ENCODE measurements at places on chromosomes 12 and 14.

GRCh38 chr12:51205350-51205749 is 12.5 kb downstream of the POU6F1 start:
- DNase-seq, result no peak

- DNase-seq, result peak; percentile 67
Observed at GRCh38 chr14:89507926-89508460, 91.0 kb upstream of the FOXN3 start.

- no peak for DNase-seq
Observed at GRCh38 chr14:96586921-96587822, 85.0 kb downstream of the PAPOLA start.

GRCh38 chr12:47982311-47982710 is 18.9 kb downstream of the TMEM106C start:
- DNase-seq, result no peak

DNA sequence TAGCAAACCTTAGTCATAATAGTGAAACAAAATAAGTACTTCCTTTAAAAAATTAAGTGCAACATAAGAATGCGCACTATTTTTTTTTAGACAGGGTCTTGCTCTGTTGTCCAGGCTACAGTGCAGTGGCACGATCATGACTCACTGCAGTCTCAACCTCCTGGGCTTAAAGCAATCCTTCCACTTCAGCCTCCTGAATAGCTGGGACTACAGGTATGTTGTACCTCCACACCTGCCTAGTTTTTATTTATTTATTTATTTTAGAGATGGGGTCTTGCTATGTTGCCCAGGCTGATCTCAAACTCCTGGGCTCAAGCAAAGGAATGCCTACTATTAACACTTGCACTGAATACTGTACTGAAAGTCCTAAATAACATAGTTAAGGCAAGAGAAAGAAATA is 93.8 kb downstream of the NUMB start:
- no peak for DNase-seq

DNA sequence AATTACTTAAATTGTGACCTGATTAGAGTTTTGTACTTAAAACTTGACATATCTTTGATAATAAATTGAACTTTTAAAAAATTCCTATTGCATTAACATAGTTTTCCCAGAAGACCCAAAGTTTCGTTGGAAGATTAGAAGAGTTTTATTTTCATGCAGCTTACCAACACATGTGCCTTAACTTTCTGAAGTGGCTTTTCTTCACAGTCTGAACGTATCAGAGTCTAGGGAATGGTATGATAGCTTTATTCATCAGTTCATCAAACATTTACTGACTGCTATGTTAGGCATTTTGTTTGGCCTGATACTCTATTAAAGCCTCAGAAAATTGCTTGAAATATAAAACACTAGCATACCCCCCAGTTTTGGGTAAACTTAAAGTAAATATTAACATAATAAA is 65.2 kb downstream of the MARK3 start:
- DNase-seq, result no peak

GRCh38 chr14:71361336-71361735 is 454.1 kb downstream of the PCNX1 start:
- DNase-seq, result peak; percentile 34

GRCh38 chr12:34126805-34127204 is 104.5 kb downstream of the ALG10 start:
- DNase-seq, result no peak

GRCh38 chr14:37565550-37565949 is 29.5 kb downstream of the FOXA1 start:
- no peak for DNase-seq

DNA sequence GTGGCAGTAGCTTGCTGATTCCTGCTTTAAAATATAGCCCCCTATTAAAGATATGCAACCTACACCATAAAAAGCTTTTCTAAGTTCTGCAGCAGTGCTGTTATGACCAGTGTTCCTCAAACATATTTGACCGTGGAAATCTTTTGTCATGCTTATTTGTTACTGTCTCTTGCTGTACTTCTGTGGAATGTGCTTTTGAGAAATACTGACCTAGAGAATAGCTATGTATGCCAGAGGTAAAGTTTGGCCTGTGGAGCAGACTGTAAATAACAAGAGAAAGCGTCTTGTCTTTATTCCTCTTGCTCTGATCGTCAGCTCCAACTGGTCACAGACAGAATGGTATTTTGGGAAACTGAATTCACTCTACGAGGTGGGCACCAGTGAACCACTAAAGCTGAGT is 239.0 kb downstream of the FBXL14 start:
- DNase-seq, result no peak

- DNase-seq, result no peak
Observed at GRCh38 chr12:132384916-132385774, 55.8 kb upstream of the GALNT9 start.

DNA sequence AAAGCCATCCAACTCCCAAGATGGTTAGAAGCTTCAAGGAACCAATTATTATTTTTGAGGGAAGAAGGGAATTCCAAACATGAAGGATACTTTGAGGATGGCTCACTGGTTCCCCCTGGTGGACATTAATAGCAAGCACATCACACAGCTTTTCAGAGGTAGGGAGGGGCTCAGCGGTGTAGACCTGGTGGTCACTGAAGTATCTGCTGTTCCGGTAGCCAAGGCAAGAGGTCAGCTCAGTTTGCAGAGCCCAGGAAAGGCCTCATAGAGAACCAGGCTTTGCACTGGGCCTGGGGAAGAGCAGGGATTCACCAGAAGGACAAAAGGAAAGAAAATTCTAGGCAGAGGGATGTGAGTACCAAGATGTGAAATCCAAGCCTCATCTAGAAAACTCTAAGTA is 118.7 kb downstream of the KSR2 start:
- DNase-seq, result peak; percentile 77

GRCh38 chr12:128818065-128819022 is 5.4 kb downstream of the SLC15A4 start:
- DNase-seq, result no peak

GRCh38 chr14:86179980-86180379 is 650.0 kb downstream of the FLRT2 start:
- no peak for DNase-seq

- no peak for DNase-seq
Observed at GRCh38 chr14:80575763-80576162, 364.5 kb upstream of the DIO2 start.

DNA sequence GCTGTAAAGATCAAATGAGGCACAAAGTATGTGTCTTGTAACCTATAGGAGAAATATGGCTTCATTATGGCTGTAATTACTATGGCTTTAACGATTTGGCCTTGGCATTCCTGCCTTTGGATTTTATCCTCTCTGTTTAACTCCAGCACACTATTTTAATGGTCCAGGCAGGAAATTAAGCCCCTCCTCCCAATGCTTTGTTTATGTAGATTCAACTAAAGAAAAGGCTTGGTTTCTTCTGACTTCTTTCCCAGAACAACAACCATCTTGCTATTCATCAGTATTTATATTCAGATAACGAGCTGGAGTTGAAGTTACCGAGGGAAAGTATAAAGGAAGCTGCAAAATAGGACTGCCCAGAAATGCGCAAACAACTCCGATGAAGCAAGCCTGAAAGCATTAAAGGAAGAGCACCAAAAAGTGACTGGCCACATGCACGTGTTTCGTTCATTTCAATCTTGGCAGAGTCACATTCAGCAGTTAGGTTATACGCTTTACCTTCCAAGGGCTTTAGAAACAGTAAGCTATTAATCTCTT is 104.6 kb downstream of the NELL2 start:
- no peak for DNase-seq

- no peak for DNase-seq
Observed at GRCh38 chr14:102929241-102930137, 7.0 kb downstream of the AMN start.

GRCh38 chr14:23380197-23380914 is 3.5 kb downstream of the CMTM5 start:
- DNase-seq, result no peak

- DNase-seq, result no peak
Observed at GRCh38 chr14:104586832-104587620, 7.5 kb downstream of the C14orf180 start.

GRCh38 chr14:50551877-50552276 is 8.1 kb upstream of the ATL1 start:
- no peak for DNase-seq

GRCh38 chr12:41663598-41664265 is 475.6 kb downstream of the PDZRN4 start:
- peak; percentile 24 for DNase-seq

- DNase-seq, result no peak
Observed at GRCh38 chr12:9256341-9256740, 48.1 kb upstream of the PZP start.

- no peak for DNase-seq
Observed at GRCh38 chr12:129200576-129200975, 347.3 kb downstream of the GLT1D1 start.

DNA sequence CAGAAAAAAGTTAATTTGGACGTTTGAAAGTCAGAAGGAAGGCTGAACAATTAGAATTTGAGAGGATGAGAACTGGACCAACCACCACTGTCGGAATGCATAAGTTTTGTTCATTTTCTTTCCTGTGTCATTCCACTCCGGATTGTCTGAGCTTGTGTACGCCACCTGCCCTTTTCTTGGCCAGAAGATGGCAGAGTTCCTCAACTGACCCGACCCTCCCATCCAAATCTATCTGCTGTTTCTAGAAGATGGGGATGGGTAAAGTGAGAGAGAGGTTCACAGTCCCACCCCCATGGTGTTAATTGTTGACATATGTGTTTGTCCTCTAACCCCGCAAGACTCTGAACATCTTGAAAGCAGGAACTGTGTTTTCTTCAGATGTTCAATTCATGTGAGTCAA is 388.0 kb downstream of the VRK1 start:
- peak; percentile 41 for DNase-seq

DNA sequence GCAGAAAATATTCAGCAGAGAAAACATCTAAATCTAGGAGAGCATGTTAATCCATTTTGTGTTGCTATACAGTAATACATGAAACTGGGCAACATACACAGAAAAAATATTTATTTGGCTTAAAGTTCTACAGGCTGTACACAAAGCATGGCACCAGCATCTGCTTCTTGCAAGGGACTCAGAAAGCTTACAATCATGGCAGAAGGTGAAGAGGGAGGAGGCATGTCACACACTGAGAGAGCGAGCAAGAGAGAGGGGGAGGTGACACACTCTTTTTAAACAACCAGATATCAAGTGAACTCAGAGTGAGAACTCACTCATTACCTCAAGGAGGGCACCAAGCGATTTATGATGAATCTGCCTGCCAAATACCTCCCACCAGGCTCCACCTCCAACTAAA is 94.2 kb upstream of the CNOT2 start:
- no peak for DNase-seq

DNA sequence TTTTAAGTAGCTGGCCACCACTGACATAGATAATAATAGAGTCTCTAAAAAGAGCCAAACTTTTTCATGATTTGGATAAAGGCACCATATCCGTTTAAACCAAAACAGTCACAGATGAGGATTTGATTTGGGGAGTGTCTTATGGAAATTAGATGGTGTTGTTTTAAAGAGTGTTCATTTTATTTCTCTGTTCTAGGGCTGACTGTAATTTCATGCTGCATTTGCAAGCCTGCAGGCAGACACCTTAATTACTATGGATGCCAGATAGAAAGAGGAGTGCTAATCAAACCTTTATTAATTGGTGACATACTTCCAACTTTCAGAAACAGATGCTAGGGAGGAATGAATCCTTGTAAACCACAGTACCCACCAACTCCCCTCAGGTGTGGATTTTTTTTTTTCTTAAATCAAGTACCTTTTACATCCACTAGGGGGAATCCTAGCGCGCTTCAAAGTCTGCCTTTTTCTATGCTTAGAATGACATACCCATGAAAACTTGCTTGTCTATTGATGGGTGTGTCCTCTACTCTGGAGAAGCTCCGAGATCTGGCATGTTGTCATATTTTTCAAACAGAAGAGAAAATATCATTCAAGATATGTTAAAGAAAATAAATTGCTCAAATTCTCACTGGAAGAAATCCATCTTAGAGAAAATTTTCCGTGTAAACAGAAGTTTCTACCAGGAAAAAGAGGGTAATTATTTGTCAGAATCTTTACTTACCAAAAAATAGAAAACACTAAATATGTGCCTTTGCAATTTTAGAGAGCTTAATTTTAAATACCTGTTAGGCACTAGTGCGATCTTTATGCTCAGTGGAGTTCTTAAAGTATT is 14.2 kb upstream of the PLXNC1 start:
- DNase-seq, result peak; percentile 64

DNA sequence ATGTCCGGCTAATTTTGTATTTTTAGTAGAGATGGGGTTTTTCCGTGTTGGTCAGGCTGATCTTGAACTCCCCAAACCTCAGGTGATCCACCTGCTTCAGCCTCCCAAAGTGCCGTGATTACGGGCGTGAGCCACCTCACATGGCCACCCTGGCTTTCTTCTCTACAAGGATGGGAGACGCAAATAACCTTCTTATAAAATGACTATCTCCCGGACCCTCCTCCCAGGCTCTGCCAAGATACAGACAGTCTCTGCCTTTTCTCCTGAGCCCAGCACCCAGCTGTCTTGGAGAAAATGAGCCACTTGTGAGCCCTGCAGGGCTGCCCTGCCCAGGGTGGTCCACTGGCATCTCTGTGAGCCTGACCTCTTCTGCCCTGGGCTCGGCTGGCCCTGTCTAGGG is 34.7 kb upstream of the RBM19 start:
- no peak for DNase-seq

GRCh38 chr14:89110110-89110509 is 285.7 kb downstream of the TTC8 start:
- DNase-seq, result no peak

GRCh38 chr14:94307410-94307992 is 14.4 kb upstream of the SERPINA10 start:
- peak; percentile 45 for DNase-seq

- no peak for DNase-seq
Observed at GRCh38 chr12:42447371-42447786, 121.4 kb downstream of the PPHLN1 start.

DNA sequence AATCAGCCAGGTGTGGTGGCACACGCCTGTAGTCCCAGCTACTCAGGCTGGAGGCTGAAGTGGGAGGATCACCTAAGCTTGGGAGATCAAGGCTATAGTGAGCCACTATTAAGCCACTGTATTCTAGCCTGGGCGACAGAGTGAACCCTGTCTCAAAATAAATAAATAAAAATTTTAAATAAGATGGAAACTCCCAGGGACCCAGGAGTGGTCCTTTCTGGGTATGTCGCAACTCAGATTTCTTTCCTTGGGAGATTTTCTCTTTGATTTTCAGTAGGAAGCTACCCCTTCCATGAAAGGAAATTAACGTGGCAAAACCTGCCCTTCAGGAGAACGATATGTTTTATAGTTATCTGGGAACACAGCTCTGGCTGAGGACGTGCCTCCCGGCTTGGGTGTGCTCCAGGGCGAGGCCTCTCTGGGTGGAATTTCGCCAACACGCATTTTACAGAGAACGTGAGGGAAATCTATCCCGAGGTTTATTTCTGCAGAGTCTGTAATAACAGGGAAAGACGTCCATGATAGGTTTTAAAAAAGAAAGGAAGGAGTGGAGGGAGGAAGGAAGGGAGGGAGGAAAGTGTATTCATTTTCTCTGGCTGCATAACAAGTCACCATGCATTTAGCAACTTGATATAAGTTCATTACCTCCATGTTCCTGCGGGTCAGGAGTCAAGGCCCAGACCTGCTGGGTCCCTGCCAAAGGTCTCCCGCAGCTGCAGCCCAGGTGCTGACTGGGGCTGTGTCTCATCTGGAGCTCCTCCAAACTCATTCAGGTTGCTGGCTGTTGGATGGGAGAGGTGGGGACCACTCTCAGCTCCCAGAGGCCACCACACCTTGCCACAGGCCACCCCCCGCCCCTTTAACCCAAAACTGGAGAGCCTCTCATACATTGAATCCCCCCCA is 80.6 kb upstream of the GSC start:
- DNase-seq, result peak; percentile 58
